ENCODE measurements at places on chromosomes 11 and 22. TPM values are rescaled to one million over a fixed set of nuclear protein-coding genes. Genes with fewer than 3 reads are reported as not detected.
A peak's percentile ranks its signal among the peaks of the same experiment; 100 is the strongest.

- no peak for ATAC-seq
Measured at GRCh38 chr11:73137944-73138274, 4.2 kb downstream of the FCHSD2 start.

- peak; percentile 67 for ATAC-seq
Measured at GRCh38 chr11:66981976-66982578, 7.0 kb downstream of the C11orf86 start.

GRCh38 chr11:63770763-63771162 lies 2.2 kb upstream of the ZFTA start:
- ATAC-seq = no peak

DNA sequence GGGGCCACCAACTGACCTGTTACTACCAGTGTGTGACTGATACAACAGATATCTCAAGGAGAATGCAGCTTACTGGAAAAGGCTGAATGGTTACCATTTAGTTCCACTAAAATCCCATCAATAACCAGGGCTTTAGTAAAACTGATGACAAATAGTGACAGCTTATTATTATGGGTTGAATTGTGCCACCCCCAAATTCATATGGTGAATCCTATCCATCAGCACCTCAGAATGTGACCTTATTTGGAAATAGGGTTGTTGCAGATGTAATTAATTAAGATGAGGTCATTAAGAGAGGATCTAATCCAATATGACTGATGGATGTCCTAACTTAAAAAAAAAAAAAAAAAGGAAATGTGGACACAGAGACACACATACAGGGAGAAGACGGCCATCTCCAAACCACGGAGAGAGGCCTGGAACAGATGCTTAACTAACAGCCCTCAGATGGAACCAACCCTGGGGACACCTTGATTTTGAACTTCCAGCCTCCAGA lies 27.4 kb upstream of the IRAG1 start:
- ATAC-seq = no peak

The RIBC2 gene
- total RNA-seq = 0.64 TPM

The CARD16 gene
- total RNA-seq = 14.0 TPM

The PIH1D2 gene
- total RNA-seq = 1.6 TPM

The TXN2 gene
- total RNA-seq = 103 TPM
